T-helper 22 cell (primary cell): ENCODE measurements at places on chromosomes 11 and 22.

DNA sequence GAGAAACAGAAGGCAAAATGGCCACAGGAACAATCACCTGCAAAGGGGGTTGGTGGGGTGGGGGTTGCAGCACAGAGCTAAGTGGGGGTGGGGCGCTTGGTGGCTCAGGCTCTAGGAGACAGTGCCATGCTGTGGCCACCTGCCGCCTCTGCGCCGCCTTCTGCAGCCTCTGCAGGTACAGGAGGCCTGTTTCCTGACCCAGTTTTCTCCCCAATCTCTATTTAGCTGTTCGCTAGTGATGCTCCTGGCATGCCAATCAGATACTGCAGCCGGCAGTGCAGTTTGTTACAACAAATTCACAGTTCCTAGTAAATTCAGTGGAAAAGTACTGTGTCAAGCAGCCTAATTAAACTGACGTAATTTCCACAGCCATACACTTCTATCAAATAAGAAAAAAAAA, 106.4 kb downstream of the SERGEF start:
- no peak for DNase-seq

DNA sequence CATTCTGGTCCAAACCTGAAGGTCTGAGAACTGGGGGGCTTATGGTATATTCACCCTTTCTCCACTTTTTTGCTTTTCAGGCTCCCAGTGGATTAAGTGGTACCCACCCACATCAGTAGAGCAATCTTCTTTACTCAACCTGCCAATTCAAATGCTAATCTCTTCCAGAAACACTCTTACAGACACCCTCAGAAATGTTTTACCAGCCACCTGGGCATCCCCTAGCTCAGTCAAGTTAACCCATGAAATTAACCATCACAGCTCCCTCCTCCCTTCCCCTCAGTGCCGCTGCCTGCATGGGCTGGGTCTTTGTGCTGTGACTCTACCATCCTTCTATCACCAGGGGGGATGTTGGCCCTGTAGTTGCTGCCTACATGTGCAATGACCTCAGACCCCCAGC, 398.7 kb downstream of the BUD13 start:
- no peak for DNase-seq

GRCh38 chr11:134508219-134508990, 96.4 kb upstream of the B3GAT1 start:
- no peak for DNase-seq

GRCh38 chr11:119149018-119149785, at the start of gene ABCG4:
Gene ABCG4 (plus strand): TSS chr11:119149052. CDS start chr11:119149966, 914 bp downstream.
- no peak for DNase-seq

- DNase-seq, result no peak
Measured at GRCh38 chr11:57419146-57419545, 7.8 kb downstream of the SLC43A3 start.
